ENCODE measurements at places on chromosomes 2 and 18. TPM values are rescaled to one million over a fixed set of nuclear protein-coding genes. Genes with fewer than 3 reads are reported as not detected.

- peak; percentile 43 for DNase-seq
Observed at GRCh38 chr2:60391230-60391629, 162.2 kb downstream of the BCL11A start.

- DNase-seq, result peak; percentile 76
Observed at GRCh38 chr2:229901819-229902218, 20.0 kb downstream of the TRIP12 start.

GRCh38 chr2:30272761-30273573, 41.6 kb downstream of the LBH start:
- DNase-seq, result peak; percentile 94

- DNase-seq, result no peak
Observed at GRCh38 chr18:2855560-2856350, 8.9 kb downstream of the EMILIN2 start.

GRCh38 chr2:241777170-241777685, 606 bp downstream of the GAL3ST2 start:
- no peak for DNase-seq

Gene NT5C1B
- not detected for total RNA-seq

DNA sequence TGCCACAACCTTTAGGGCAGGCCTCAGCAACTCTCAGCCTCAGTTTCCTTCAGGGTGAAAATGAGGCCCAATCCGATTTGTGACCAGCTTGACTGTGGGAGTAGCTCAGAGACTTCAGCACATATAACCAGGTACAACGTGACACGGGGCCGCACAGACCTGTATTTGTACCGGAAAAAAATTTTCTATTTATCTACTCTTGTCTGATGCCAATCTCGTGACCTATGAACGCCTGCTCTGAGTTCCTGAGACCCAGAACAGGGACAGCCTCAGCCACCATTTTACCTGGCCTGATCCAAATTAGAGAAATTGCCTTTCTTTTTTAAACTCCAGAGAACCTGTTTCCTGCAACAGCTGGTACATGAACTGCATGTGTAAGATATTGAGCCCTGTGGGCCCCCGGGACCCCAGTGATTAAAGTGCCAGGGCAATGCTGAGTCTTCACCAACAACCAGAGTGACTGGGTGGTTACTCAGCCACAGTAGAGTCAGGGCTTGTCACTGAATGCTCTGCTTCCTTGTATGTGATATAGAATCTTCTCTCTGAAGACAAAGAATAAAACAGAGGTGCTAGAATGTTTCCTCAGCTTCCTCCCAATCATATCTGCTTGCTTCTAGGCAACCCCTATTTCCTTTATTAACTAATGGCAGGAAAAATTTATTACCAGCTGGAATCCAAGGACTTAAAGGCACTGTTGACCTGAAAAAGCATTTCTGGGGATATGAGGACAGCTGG, 47.8 kb upstream of the FZD7 start:
- DNase-seq, result no peak

DNA sequence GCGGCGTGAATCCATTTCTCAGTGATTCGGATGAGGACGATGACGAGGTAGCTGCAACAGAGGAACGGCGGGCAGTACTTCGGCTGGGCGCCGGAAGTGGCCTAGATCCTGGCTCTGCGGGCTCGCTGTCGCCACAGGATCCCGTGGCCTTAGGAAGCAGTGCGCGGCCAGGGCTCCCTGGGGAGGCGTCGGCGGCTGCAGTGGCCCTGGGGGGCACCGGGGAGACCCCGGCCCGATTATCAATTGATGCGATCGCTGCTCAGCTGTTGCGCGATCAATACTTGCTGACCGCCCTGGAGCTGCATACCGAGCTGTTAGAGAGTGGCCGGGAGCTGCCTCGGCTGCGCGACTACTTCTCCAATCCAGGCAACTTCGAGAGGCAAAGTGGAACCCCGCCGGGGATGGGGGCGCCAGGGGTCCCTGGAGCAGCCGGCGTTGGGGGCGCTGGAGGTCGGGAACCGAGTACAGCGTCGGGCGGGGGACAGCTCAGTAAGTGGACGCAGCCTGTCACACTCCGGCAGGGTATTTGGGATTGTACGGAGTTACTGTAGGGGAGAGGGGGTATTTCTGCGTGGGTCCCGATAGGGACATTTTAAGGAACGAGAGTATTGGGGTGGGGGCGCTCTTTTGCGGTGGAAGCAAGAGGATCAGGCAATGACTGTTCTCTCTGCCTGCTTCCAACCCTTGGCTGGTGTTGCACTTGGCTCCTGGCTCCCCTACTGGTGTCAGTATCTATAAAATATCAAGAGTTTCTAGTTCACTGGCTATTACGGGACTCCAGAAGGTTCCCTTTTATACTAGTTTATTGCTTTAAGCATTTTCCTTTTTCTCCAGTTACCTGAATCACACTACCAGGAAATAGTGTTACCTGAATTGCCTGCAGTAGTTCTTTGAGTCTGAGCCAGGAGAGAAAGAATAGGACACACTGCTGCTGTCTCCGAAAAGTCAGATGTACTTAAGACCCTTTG, 772 bp downstream of the RELCH start:
- DNase-seq, result peak; percentile 24

GRCh38 chr18:39167990-39168389, 1602.4 kb upstream of the CELF4 start:
- no peak for DNase-seq

- DNase-seq, result no peak
Observed at GRCh38 chr2:5040571-5040970, 651.6 kb upstream of the SOX11 start.

DNA sequence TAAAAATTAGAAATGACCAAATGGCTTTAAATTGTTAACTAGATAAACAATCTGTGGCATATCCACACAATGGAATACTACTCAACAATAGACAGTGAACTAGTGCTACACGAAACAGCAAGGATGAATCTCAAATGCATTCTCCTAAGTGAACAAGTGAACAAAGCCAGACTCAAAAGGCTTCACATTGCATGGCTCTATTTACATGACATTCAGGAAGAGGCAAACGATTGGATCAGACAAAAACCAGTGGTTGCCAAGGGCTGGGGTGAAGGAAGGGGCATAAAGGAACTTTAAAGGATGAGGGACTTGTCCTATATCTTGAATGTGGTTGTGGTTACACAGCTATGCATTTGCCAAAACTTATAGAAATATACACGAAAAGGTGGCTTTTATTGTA, 184.3 kb downstream of the RPIA start:
- DNase-seq, result no peak

DNA sequence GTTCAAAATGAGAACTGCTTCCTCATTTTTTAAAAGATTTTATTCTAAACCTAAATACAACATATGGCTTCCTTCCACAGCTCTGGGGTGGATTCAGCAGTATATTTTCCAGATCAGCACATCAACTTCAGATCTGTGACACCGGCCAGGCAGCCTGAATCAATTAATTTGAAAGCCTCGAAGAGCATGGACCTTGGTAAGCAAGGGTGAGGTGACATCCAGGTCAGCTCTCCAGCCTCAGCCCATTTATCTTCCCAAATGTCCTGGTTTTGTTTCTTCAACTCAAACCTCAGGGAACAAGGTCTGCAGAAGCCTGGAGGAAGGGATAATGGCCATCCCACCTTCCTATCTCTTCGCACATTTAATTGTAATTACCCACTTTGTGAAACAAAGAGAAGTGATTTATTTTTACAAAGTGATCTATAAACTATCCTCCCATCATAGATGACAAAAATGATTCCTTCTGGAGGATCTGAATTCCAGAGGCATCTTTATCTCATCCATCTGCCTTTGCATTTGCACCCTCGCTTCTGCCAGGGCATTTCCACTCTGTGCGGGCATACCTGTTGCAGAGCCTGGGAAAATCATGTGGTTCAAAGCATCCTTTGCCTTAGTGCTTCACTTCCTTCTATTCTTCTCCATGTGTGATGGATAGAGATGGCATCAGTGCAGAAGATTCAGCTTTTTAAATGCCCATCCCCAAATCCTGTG, 489.0 kb upstream of the NRP2 start:
- no peak for DNase-seq
